ENCODE measurements at places on chromosomes 12 and 14. TPM values are rescaled to one million over a fixed set of nuclear protein-coding genes. Genes with fewer than 3 reads are reported as not detected.

GRCh38 chr12:44098786-44099185 lies 262.9 kb downstream of the TMEM117 start:
- no peak overlapping the region for H3K27ac ChIP-seq
- H3K27me3 ChIP-seq: no peaks in the 10 kb centered on the region
- H3K4me3 ChIP-seq: no peak overlapping the region
- no peak for DNase-seq
- no peaks in the 10 kb centered on the region for H3K36me3 ChIP-seq

The RPGRIP1 gene
- total RNA-seq: not detected

- no peaks in the 10 kb centered on the region for H3K27me3 ChIP-seq
- H3K36me3 ChIP-seq: no peaks in the 10 kb centered on the region
- no peaks in the 10 kb centered on the region for H3K4me1 ChIP-seq
- no peak for DNase-seq
- H3K27ac ChIP-seq: no peak overlapping the region
These were observed 2.0 kb downstream of the ASPG start for GRCh38 chr14:104087505-104087904.

The DHRS2 gene
- total RNA-seq: not detected

DNA sequence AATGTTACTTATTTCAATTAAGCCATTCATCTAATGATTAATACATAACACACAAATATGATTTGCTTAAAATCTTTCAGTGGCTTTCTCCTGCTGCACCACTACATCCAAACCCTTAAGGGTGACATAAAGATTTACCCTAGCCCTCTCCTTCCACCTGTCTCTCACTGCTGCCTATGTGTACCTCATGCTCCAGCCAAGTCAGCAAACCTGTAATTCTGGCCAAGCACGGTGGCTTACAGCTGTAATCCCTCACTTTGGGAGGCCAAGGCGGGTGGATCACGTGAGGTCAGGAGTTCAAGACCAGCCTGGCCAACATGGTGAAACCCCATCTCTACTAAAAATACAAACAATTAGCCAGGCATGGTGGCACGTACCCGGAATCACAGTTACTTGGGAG lies 31.7 kb upstream of the CERS5 start:
- H3K4me1 ChIP-seq: peaks cover 75% of the 10 kb centered on the region
- no peak for DNase-seq
- no peaks in the 10 kb centered on the region for H3K27me3 ChIP-seq
- no peak overlapping the region for H3K27ac ChIP-seq
- peaks cover 71% of the 10 kb centered on the region for H3K36me3 ChIP-seq

GRCh38 chr14:102085488-102085887 lies 1.4 kb downstream of the HSP90AA1 start:
- no peak overlapping the region for H3K27ac ChIP-seq
- DNase-seq: peak; percentile 26
- H3K27me3 ChIP-seq: no peaks in the 10 kb centered on the region
- peaks cover 55% of the 10 kb centered on the region for H3K36me3 ChIP-seq
- peaks cover 34% of the 10 kb centered on the region for H3K4me1 ChIP-seq

DNA sequence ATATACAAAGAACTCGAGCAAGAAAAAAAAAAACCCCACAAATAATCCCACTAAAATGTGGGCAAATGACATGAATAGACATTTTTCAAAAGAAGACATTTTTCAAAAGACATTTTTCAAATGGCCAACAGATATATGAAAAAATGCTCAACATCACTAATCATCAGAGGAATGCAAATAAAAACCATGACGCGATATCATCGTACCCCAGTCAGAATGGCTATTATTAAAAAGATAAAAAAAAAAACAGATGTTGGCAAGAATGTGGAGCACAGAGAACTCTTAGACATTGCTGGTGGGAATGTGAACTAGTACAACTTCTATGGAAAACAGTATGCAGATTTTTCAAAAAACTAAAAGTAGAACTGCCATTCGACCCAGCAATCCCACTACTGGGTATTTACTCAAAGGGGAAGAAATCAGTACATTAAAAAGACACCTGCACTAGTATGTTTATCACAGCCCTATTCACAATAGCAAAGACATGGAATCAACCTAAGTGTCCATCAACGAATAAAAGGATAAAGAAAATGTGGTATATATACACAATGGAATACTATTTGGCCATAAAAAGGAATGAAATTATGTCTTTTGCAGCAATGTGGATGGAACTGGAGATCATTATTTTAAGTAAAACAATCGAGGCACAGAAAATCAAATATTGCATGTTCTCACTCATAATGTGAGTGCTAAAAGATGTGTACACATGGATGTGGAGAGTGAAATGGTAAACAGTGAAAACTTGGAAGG lies 16.3 kb downstream of the ZBTB39 start:
- H3K27me3 ChIP-seq: no peaks in the 10 kb centered on the region
- no peaks in the 10 kb centered on the region for H3K4me1 ChIP-seq
- DNase-seq: no peak

GRCh38 chr12:121784460-121784859 lies 9.0 kb downstream of the RHOF start:
- DNase-seq: peak; percentile 95
- H3K4me1 ChIP-seq: peaks cover 30% of the 10 kb centered on the region

DNA sequence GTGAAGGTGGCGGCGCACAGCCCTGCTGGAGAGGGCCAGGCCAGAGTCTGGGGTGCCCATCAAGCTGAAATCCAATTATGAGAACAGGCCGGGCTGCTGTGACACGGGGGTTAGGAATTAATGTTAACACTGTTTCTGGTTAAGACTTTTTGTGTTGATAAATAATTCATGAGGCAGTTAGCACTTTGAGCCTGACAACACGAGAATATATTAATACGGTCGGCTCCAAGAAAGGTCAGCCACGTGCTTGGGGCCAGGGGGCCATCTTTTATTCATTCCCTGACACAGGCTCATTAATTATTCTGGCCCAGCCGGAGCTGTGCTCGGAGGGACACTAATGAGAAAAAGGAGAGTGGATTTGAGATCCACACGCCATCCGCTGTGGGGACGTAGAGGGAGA lies 45.1 kb downstream of the FBRSL1 start:
- no peaks in the 10 kb centered on the region for H3K36me3 ChIP-seq
- H3K4me1 ChIP-seq: no peaks in the 10 kb centered on the region
- no peak for DNase-seq
- H3K27me3 ChIP-seq: no peaks in the 10 kb centered on the region
- no peak overlapping the region for H3K4me3 ChIP-seq

DNA sequence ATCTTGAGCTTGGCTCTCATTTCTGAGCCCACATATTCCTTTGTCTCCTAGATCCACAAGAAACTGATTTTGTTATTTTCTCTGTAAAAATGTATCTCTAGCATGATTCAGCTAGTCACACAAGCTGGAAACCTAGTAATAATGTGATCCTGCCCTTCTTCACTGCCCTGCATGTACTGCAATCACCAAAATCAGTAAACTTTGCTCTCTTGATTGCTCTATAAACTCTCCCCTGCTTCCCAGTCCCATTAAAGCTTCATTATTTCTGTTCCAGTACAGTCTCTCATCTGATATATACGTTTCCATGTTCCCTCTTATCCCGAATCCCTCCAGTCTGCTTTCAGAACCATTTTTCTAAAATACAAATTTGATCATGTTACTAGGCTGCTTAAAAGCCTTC lies 166.5 kb downstream of the MSRB3 start:
- no peak overlapping the region for H3K27ac ChIP-seq
- H3K27me3 ChIP-seq: no peaks in the 10 kb centered on the region
- H3K4me3 ChIP-seq: no peak overlapping the region
- no peaks in the 10 kb centered on the region for H3K36me3 ChIP-seq
- H3K4me1 ChIP-seq: peaks cover 28% of the 10 kb centered on the region
- DNase-seq: no peak

- peaks cover 15% of the 10 kb centered on the region for H3K4me1 ChIP-seq
- DNase-seq: no peak
- H3K27ac ChIP-seq: peak overlapping the region; percentile 53
- peaks cover 10% of the 10 kb centered on the region for H3K36me3 ChIP-seq
- peak overlapping the region; percentile 97 for H3K4me3 ChIP-seq
These were observed 897 bp upstream of the TEX22 start for GRCh38 chr14:105397350-105397931.

DNA sequence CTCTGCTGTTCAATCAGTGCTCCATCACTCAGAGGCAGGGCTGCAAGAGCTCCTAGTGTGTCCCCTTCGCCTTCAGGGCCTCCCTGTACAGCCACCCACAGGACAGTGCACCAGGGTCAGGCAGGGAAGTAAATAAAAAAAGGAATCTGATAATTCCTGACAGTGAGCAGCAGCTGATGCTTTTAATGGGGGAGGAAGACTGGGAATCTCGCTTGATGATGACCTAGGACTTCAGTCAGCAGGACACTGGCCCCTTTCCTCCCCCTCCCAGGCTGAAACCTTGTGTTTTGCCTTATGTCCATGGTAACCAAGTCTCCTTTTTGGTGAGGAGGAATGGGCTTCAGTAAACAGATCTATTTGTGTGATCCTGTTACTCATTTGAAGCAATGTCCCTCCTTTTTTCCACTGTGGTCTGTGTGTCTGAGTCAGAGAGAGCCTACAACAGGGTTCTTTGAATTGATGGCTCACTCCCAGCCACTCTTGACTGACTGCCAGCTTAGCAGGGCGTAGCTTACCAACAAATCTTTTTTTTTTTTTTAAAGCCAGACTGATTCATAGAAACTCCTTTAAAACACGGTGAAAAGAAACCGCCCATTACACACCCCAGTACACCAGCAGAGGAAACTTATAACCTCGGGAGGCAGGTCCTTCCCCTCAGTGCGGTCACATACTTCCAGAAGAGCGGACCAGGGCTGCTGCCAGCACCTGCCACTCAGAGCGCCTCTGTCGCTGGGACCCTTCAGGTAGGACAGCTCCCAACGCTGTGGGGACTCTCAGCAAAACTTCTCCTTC lies at the start of gene EMP1:
EMP1 (plus strand) TSS at position 597 of the 792 bp plus-strand sequence. CDS start 14,785 bp downstream, outside the sequence.
- H3K4me1 ChIP-seq: peaks cover 48% of the 10 kb centered on the region
- H3K4me3 ChIP-seq: peak within 1 kb of the TSS; percentile 98
- DNase-seq: peak; percentile 99
- peaks cover 6% of the 10 kb centered on the region for H3K36me3 ChIP-seq

DNA sequence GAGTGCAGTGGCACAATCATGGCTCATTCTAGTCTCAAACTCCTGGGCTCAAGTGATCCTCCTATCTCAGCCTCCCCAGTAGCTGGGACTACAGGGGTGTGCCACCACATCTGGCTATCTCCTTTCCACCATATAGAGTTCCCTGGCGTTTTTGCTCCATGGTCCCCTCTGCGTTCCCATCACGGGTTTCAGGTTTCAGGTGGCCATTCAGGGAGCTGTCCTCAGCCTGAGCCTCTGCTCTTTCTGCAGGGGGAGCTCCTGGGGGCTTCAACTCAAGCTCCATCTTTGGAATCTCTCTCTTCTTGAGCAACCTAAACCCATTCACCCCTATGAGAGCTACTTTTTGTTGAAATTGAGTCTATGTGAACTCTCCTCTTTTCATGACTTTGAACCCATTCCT lies 11.6 kb downstream of the SMIM41 start:
- H3K4me3 ChIP-seq: no peak overlapping the region
- H3K36me3 ChIP-seq: no peaks in the 10 kb centered on the region
- H3K27ac ChIP-seq: no peak overlapping the region
- peaks cover 8% of the 10 kb centered on the region for H3K27me3 ChIP-seq
- no peak for DNase-seq

The EXOC3L4 gene
- not detected for total RNA-seq

- no peaks in the 10 kb centered on the region for H3K27me3 ChIP-seq
- H3K4me3 ChIP-seq: no peak overlapping the region
- no peaks in the 10 kb centered on the region for H3K36me3 ChIP-seq
- no peak for DNase-seq
- H3K27ac ChIP-seq: no peak overlapping the region
These were observed 1.5 kb downstream of the OR4E1 start for GRCh38 chr14:21672116-21672515.

- peaks cover 11% of the 10 kb centered on the region for H3K27me3 ChIP-seq
- no peak for DNase-seq
- no peak overlapping the region for H3K27ac ChIP-seq
- H3K36me3 ChIP-seq: no peaks in the 10 kb centered on the region
- H3K4me1 ChIP-seq: no peaks in the 10 kb centered on the region
- H3K4me3 ChIP-seq: no peak overlapping the region
These were observed 118.9 kb downstream of the PTCSC3 start for GRCh38 chr14:36057452-36058116.

DNA sequence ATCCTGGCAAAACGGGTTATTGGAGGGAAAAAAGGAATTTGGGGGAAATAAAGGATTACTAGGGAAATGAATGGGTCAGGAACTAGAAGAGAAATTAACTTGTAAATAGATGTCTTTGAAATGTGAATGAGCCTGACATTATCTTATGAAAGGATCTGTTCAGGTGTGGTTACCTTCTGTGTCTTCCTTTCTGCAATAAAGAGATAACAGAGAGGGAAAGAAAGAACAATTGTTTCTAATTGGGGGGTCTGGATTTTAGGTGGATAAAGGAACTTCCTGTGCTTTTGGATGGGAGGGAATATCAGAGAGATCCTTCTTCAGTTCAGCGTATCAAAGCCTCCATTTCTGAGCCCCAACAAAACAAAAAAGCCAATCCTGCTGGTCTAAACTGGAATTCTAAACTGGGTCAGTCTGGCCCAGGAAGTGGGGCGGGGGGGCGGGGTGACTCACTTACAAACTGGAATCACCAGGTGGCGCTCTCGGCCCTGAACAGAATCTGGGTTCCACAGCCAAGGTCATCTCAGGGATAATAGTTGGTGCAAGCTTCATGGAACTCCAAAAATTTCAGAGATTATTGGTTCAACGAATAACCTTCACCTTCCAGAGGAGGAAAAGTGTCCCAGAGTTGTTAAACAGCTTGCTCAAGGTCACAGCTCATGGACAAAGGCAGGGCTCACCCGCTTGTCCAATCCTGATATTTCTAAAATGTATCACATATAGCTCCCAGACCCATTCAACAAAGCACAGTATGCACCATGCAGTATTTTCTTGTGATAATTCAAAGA lies 15.2 kb upstream of the PEBP1 start:
- H3K36me3 ChIP-seq: no peaks in the 10 kb centered on the region
- H3K27me3 ChIP-seq: no peaks in the 10 kb centered on the region
- no peaks in the 10 kb centered on the region for H3K4me1 ChIP-seq
- DNase-seq: peak; percentile 85
- peak overlapping the region; percentile 7 for H3K27ac ChIP-seq
- H3K4me3 ChIP-seq: no peak overlapping the region

The DACT1 gene
- total RNA-seq: 26.9 TPM

DNA sequence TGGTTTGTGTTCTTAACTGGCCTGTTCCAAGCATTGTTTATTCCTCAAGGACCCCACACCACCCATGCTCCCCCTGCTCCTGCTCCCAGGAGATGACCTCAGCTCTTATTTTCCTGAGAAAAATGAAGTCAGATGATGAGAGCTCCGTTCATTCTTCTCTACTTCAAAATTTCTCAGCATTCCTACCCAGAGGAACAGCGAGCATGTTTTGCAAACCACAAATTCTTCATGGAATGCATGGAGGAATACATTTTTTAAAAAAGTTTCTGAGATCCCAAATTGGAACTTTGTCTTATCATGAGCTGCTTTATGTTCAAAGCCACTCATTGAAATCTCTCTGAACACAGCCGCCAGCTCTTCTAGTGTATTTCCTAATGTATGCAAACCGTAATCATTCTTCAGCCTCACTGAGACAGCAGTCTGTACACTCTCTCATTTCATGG lies 44.9 kb downstream of the SYNE2 start:
- no peaks in the 10 kb centered on the region for H3K36me3 ChIP-seq
- DNase-seq: peak; percentile 6
- no peak overlapping the region for H3K27ac ChIP-seq
- no peak overlapping the region for H3K4me3 ChIP-seq
- peaks cover 36% of the 10 kb centered on the region for H3K4me1 ChIP-seq

The OLR1 gene
- 6.3 TPM for total RNA-seq

GRCh38 chr12:65282840-65283239 lies 4.4 kb downstream of the MSRB3 start:
- H3K4me1 ChIP-seq: peaks cover 31% of the 10 kb centered on the region
- H3K27me3 ChIP-seq: no peaks in the 10 kb centered on the region
- H3K27ac ChIP-seq: no peak overlapping the region

Data from GM23248 (cell line).